ENCODE measurements at places on chromosomes 7 and 10.

DNA sequence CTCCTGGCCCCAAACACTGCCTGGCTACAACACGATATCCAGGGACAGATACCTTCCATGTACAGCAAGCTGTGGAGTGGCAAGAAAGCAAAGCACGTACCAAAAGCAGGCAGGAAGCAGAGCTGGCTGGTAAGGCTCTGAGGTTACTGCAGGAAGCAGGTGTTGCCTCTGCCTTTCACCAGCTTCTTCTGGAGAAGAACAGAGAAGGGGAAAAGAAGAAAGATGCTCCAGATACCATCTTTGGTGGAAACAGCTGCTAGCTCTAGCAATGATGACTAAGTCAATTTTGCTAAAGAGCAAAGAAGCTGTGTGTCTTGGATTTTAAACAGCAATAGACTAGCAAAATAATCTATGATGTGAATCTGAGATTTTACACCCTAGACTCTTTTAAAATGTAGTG, 34.9 kb upstream of the PRSS1 start:
- no peak for DNase-seq

DNA sequence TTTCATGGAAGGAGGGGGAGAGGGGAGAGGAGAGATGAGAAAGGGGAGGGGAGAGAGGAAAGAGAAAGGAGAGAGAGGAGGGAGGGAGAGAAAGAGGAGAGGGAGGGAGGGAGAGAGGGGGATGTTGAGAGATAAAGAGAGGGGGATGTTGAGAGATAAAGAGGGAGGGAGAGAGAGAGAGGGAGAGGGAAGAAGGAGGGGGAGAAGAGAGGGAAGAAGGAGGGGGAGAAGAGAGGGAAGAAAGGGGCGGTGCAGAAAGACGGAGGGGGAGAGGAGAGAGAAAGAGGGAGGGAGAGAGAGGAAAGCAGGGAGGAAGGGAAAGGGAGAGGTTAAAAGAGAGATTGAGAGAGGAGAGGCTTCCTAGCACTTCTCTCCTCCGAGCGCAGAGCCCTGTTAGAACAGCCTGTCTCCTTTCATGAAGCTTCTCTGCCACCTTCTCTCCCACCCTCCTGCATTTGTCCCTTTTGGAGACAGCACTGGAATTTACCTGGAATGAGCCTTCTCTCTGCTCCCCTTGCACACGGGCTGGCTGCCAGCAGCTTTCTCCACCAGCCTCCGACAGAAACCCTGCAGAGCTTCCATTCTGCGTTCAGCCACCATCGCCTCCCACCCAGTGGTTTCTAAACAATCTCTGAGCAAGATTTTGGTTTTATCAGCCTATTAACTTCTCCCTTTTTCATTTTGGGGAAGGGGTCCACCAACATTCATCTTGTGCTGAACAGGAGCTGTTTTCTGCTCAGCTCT, 74.0 kb upstream of the CARD11 start:
- DNase-seq, result no peak

GRCh38 chr7:101779267-101779666, 38.2 kb upstream of the CUX1 start:
- no peak for DNase-seq

GRCh38 chr10:60731134-60731885, 47.0 kb upstream of the CDK1 start:
- DNase-seq, result peak; percentile 16

DNA sequence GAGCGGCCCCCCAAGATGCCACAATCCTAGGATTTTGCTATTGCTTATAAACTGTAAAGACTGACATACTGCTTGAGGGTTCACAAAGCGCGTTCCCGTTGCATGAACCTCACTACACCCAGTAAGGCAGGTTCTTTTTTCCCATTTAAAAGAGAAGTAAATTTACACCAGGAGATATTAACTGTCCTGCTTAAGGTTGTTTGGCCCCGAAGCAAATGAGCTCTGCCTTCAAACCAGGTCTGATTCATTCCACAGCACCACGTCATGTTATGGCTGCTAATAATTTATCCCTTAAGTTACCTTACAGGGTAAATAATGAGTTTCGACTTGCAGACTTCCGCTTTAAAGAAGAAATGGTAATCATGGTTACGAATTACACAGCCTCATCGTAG, 559 bp upstream of the FKBP14 start:
- peak; percentile 76 for DNase-seq

GRCh38 chr10:118298787-118299186, 43.3 kb downstream of the FAM204A start:
- DNase-seq, result no peak

- no peak for DNase-seq
Measured at GRCh38 chr10:98920360-98920759, 315.3 kb downstream of the HPSE2 start.

DNA sequence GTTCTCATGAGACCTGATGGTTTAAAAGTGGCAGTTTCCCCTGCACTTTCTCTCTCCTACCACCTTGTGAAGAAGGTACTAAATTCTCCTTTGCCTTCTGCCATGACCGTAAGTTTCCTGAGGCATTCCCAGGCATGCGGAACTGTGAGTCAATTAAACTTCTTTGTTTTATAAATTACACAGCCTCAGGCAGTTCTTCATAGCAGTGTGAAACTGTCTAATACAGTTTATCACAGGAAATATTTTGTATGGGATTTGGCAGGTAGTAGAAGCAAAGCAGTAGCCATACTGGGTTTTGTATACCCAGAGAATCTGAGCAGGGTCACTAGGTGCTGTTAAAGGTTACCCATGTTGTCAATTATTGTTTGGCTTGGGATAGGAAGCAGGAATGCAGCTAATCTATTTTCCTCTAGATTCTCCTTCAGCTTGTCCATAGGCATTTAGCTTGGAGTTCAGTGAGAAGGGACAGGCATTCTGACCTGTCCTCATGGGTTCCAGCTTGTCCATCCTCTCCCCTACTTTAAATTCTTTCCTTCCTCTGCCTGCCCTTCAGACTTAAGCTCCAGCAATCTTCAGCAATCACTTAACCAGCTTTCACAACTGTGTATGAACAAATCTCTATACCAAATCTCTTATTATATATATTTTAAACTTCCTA, 186.7 kb downstream of the PCLO start:
- DNase-seq, result no peak

GRCh38 chr7:107253599-107253998, 84.8 kb downstream of the HBP1 start:
- DNase-seq, result no peak

DNA sequence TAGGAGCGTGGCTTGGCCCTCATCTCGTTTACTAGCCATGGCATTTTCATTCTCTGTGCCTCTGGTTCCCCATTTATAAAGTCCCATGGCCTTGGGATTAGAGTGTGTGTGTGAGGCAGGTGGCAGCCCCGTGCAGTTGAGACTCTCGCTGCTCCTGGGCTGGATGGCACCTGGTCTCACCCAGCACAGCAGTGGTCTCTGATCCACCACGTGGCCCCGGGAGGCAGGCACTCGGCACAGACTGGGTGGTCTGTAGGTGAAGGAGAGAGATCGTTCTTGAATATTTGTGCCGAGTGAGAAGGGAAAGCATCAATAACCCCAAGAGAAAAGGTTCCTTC, 50.4 kb downstream of the CALML3 start:
- DNase-seq, result no peak

DNA sequence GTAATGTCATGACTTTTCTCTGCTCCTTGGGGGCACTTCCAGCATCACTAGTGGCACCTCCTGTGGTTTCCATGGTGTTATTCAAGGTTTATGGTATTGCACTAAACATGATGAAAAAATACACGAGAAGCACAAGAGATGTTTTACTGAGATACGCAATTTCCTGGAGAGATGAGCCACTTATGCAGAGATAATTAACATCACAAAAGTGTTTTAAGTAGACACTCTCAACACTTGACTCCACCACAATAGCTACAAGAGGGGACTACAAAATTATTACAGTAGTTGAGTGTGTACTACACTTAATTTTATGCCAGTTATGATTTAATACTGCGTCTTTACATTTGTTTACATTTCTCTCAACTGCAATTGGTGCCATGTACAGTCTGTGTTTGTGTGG, 906.7 kb downstream of the DNAJB9 start:
- no peak for DNase-seq

- no peak for DNase-seq
Measured at GRCh38 chr7:142799437-142799835, 28.7 kb downstream of the PRSS2 start.

DNA sequence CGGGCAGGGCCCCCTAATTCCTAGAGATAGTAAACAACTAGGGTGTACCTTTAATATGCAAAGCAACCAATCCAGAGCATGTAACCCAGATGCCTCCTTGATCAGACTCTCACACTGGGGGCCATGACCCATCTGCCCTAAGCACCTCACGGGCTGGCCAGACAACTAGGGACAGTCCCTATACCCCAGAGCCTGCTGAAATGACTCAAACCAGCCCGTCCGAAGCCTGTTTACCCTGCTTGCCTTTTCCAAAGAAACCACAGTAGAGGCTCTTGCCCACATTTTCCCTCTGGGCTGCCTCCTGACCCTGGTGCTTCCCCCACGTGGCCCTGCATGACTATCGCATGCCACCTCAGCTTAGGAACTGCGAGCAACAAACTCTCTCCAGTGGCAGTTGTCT, 46.2 kb downstream of the RGS10 start:
- no peak for DNase-seq

DNA sequence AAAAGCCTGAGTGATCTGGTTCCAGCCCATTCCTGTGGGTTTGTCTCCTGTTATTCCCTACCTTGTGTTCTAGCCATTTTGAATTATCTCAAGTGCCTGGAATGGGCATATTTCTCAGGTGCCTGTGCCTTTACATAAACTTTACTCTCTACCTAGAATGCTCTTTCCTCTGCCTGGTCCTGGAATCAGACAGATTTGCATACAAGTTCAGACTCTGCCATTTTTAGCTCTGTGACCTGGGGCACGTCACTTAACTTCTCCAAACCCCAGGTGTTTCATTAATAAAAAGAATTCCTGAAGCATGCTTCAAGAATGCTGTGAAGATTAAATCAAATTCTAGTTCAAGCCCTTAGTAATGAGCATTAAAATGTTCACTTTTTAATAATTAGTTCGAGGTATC, 7.8 kb downstream of the DCLRE1A start:
- no peak for DNase-seq

- DNase-seq, result no peak
Measured at GRCh38 chr10:18397906-18398305, 253.5 kb downstream of the NSUN6 start.
